Stimulated activated CD8-positive, alpha-beta memory T cell treated with anti-CD3 and anti-CD28 coated beads, Interleukin-15, amount 100 ng/mL, for 48 hours (primary cell): ENCODE measurements at places on chromosomes 2 and 18.

DNA sequence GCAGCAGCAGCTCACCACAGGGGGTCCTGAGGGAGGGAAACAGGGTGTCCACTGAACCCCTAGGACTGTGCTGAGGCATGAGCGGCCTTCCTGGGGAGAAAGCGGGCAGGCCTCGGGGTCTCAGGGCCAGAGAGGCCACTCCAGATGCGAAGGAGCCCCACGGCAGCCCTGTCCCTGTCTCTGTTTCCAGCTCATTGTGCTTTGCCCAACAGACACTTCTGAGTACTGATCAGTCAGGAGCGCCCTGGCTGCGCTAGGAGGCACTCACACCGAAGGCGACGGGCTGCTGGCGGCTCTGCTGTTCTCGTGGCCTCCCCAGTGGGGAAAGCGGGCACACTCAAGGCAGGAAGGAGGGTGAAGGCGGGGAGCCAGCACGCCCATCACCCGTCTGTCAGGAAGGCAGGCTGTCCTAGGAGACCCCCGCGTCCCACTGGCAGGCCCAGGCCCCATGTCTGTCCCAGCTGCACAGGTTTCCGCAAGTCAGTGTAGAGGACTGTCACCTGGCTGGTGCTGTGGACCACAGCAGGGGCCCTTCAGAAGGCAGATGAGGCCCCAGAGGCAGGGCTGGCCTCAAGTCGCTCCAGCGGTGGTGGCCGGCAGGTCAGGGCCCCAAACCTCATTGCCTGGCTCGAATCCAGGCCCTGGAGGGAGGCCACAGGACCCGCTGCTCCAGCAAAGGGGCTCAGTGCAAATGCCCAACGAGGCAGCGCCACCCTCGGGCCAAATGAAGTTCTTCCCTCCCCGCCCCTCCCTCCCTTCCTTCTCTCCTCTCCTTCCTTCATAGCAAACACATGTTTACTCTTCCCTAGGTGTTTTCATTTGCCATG is 6.8 kb downstream of the ESPNL start:
- DNase-seq = no peak

- DNase-seq = no peak
These were observed 79.1 kb downstream of the TRABD2A start for GRCh38 chr2:84801811-84802210.

- no peak for DNase-seq
These were observed 1157.4 kb downstream of the RPIA start for GRCh38 chr2:89848763-89849368.

- no peak for DNase-seq
These were observed 75.4 kb downstream of the RAPGEF4 start for GRCh38 chr2:172811027-172811426.

DNA sequence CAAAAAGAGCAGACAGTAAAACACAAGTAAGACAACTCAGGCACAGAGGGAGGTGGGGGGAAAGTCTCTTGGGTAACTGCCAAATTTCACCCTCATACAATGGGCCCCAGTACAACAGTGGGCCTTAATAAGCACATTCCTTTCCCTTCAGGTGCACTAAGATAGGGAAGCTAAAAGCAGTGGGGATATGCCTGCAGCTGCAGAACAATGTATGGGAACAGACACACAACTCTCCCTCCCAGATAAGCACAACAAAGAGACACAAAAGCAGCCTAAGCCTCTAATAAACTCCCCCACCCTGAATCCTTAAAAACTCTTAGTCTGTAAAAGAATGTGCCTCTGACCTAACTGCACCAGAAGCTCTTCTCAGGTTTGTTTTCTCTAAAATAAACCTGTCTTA is 24.5 kb downstream of the GALNT14 start:
- no peak for DNase-seq

- DNase-seq = no peak
These were observed 217.1 kb downstream of the PTPRM start for GRCh38 chr18:7784171-7784570.

GRCh38 chr18:46414863-46415262 is 242.2 kb downstream of the LOXHD1 start:
- DNase-seq = no peak

- DNase-seq = no peak
These were observed 108.3 kb downstream of the MTCL1 start for GRCh38 chr18:8813611-8814010.

DNA sequence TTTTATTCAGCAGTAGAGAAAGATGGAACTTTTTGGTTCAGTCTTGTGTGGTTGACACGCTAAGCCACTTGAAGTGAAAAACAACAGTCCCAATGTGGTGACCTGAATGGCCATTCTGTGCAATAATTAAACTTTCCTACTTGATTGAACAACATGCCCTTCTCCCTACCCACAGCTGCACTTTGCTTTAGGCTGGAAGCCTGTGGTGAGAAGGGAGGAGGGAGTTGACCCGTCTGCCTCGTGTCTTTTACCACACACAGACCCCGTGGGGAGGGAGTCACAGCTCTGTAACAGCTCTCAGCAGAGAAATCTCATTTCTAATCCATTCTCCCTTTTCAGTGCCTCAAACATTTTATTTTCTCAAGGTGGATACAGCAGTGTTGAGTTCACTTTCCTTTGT is 138.2 kb upstream of the PKDCC start:
- DNase-seq = no peak

- no peak for DNase-seq
These were observed 28.6 kb downstream of the ITM2C start for GRCh38 chr2:230893338-230893737.

DNA sequence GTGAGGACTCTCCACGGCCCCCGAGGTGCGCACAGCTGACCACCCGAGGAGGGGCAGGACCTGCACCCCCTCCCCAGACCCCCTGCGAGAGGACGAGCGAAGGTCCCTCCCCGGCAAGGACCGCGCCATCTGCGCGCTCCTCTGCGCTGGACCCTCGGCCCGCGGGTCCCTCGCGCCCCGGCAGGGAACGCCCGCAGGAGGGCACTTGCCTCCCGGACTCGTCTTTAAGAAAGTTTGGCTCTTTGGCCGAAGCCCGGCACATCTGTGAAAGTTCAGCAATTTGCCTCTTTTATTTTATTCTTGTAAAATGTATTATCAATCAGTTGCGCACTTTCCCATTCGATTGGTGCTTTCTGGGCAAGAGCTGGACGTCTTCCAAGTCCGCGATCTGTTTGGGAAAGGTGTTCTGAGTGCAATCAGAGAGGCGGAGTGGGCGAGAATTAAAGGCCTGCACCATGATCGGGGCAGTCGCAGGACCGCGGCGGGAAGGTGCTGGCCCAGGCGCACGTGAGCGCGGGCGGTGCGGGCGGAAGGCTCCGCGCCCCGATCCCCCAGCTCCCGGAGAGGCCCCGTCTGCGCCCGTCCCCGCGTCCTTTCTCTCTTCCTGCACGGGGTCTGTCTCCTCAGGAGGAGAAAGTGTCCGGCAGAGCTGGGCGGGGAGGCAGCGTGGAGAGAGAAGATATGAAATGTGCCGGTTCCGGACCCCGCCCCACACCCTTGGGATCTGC is 1.6 kb upstream of the ALKAL2 start:
- no peak for DNase-seq

DNA sequence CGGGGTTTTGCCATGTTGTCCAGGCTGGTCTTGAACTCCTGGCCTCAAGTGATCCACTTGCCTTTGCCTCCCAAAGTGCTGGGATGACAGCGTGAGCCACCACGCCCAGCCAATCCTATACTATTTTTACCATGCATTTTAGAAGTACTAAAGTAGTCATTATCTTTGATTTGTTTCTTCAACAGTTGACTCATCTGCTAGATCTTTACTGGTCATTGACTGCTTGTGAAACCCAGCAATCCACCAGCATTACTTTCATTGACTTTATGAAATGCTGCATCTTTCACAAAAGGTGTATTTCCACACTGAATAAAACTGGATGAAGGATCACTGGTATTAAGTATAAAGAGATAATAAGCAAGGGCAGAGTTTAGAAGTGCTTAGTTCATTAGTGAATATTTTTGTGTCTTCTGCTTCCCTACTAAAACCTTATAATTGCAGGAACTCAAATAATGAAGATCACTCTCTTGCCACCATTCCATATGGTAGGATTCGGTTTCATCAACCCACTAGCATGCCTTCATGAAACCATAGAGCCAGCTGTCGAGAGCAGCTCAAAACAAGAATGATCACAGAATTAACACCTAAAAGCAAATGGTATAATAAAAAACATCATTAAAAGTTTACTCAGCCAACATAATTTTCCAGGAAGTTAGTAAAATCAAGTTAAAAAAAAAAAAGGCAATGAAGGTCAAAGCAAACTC is 33.1 kb downstream of the IRS1 start:
- no peak for DNase-seq

DNA sequence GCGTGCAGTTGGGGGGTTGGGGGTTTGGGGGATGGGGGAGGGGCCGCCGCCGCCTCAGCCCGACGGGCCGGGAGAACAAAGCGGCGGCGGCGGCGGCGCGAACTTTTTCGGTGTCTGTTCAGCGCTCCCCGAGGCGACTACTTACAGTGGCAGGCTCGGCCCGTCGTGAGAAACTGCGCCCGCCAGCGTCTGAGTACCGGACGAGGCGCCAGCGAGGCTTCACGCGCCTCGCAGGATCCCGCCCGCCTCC is 172 bp downstream of the PRKD3 start:
- DNase-seq = no peak

DNA sequence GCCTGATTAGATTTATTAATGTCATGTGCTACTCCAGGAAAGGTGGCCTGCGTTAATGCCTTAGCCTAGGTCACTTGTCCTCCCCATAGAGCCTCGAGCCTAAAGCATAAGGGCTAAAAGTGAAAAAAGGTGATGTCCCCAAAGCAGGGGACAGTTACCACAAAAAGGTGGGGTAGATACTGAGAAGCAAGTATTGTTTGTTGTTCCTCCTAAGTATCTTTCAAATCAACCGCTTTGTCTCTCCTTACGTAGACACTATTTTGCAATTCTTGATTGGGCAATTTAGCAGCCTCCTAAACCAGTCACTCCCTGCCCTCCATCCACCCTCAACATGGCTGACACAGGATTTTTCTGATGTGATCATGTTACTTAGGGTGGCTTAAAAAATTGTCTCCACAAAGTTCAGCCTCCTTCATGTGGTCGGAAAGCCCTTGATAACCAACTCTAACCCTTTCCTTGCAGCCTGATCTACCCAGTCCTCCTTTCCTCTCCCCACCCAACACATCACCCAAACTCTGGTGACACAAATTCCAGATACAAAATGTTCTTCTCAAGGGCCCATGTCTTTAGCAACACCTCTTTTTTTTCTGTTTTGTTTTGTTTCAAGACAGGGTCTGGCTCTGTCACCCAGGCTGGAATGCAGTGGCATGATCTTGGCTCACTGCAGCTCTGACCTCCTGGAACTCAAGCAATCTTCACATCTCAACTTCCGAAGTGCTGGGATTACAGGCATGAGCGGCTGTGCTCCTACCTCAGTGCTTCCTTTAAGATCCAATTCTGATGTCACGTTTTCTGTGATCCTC is 6.9 kb downstream of the INHA start:
- DNase-seq = no peak

DNA sequence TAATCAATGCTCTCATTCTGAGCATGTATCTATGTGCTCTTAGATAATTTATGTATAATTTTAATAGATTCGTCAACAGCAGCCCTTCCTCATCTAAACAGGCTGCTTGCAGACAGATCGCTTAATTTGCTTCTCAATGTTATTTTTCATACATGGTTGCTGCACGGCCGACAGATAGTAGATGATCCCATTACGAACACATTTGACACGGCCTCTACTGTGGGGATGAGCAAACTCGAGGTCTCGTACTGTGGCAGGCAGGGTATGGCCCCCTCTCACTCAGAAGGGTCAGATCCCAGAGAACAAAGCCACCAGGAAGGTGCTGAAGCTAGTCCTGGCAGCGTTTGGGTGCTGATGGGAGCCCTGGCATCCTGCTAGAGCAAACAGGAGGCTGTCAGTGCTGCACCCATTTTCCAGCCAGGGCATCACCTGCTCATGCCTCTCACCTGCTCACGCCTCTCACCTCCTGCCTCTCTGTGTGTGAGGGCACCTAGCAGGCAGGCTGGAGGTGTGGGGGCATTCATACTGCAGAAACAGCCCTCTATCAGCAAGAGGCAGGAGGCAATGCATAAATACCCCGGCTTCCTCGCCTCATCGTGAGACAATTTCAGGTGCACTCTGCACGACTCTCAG is 80.0 kb downstream of the KLHL29 start:
- no peak for DNase-seq
